ENCODE measurements at places on chromosomes 13 and 19.

DNA sequence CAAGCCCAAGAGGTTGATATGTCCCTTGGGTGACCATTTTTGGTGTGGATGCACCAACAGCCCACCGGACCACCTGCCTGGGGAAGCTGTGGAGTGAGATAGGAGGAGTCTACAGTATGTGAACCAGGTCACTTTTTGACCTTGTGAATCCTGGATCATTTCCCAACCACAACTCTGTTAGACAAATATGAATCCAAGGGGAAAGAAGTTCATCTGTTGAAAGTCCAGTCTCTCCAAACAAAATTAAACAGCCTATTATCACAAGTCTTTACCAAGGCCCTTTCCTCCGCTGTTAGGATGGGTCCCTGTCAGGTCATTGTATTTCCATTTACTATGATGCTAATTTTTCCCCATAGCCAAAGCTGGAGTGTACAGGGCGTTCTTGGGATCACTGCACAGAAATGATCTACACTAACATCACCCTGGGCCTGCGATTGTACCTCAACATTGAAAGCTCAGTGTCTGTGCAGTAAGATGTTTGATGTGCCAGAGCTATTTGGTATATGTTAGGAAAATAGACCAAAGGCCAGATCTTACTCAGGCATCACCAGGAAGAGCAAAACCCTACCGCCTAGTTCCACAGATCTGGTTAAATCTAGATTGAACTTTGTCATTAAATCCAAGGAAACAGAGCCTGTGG is 117.1 kb downstream of the STARD13 start:
- no peak for DNase-seq

GRCh38 chr19:8396563-8397203 is 6.5 kb downstream of the RAB11B start:
- peak; percentile 83 for DNase-seq

- DNase-seq, result peak; percentile 44
These were observed 8.9 kb downstream of the OCEL1 start for GRCh38 chr19:17234911-17235299.

DNA sequence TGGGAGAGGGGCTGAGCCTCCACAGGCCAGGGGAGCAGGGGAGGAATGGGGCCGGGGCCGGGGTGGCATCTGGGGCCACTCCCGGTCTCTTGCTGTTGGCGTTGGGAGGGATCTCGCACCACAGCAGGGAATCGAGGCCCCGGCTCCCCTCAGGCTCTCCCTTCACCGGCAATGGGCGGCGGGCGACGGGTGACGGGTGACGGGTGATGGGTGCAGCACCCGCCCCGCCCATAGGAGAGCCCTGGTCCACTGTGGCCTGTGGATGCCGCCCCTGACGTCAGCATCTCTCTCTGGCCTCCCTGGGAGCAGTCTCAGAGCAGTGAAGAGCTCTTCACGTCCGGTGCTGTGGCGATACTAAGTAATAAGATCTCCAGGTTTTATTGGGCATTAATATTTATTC is 133.6 kb downstream of the KDM4B start:
- no peak for DNase-seq

GRCh38 chr19:5485286-5485636 is 30.0 kb downstream of the ZNRF4 start:
- no peak for DNase-seq

DNA sequence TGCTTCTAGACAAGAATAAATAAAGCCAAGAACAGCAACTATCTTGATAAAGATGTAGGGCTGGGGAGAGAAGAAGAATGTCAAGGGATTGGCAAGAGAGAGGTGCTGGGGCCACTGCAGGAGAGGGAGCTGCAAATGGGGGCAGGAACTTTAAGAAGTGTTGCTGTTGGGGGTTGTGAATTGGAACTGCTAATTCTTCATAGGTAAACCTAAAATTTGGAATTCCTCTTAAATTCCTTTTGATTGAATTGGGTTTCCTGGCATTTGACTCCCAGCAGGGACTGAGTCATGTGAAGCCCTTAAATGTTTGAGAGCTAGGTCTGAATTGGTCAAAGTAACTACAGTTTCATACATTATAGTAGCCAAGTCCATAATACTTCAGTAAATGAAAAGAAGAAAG is 305.6 kb upstream of the TMTC4 start:
- DNase-seq, result no peak

DNA sequence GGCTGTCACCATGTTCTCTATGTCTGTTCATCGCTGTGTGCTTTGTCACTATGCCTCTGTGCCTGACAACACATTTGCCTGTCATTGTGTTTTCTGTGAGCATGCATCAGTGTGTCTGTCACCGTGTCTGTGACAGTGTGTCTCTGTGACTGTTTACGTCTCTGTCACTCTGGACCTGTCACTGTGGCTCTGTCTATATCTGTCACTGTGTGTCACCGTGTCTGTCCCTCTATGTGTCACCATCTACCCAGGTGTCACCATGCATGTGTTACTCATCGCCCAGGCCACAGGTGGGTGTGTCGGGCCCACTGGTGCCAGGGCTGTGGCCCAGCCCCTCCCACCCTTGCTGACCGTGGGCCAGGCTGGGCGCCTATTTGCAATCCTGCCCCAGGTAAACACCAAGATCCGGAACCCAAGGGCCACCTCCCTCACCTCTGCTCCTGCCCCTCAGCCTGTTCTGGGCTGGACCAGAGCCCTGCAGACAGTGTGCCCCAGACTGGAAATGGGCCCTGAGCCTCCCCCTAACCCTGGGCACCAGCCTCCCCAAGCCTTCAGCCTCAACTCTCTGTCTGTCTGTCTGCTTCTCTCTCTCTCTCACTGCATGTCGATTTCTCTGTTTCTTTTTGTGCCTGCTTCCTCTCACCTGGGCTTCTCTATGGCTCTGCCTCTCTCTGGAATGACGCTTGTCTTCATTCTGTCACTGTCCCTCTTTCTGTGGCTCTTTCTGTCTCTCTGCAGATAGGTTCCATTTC is 7.7 kb downstream of the IRF2BP1 start:
- DNase-seq, result no peak

GRCh38 chr19:19777692-19778091 is 43.9 kb downstream of the ZNF506 start:
- DNase-seq, result no peak

DNA sequence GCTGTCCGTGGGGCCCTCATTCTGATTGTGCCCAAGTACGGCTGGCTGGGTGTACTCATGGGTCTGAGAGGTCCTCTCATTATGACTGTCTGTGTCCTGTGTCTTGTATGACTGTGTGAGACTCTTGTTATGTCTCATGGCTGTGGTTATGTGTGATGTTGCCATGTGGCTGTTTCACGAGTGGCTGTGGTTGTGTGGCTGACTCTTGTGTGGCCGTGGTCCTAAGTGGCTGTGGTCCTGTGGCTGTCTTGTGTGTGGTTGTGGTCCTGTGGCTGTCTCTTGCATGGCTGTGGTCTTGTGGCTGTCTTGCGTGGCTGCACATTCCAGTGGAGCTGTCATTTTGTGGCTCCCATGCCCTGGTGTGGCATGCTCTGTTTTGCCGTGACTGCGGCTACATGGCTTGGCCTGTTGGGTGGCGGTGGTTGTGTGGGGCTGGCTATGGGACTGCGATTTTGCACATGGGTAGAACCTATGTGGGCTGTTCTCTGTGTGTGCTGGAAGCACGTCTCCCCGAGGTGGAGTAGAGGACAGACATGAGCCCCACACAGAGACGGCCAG is 2.5 kb downstream of the LYL1 start:
- DNase-seq, result peak; percentile 81

DNA sequence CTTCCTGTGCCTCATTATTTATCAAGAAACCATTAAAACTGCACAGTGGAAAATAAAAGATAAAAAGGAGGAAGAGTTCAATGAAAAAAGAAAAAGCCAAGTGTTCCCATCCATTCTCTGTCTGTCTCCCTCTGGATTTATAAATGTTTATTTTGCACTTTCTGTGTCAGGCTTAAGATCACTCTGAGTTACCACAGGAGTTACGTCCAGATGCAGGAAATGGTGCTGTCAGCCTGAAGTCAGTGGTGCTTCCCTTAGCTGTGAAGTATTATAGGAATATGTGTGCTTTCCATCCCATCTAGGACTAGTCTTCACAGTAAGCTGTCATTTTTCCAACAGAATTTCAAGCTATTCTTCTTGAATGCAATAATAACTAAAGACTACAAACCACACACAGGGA is 420.2 kb downstream of the KCTD12 start:
- no peak for DNase-seq

DNA sequence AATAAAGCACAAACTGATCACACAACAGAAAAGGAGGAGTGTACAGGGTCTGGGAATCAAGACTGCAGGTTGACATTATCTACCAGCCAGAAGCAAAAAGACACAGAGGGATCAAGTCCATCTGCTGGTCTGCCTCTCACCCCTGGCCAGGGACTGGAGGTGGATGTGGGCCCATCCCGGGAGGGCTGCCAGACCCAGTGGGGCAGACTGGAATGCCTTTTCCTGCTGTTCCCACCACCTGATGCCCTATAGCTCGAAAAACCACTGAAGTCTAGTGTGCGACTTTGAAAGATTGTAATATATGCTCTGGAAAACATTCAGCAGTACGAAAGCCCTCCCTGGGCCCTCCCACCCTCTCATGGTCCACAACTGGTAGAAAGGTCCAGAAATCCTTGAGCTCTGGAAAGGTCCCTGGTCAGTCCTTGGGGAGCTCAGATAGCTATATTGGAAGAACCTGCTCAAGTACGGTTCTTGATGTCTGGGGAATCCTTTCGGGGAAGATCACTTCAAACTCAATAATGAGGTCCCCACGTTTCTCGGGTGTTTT is 2.6 kb downstream of the DNAJB1 start:
- no peak for DNase-seq

- DNase-seq, result no peak
These were observed 109.0 kb upstream of the SOX1 start for GRCh38 chr13:111957913-111958450.

DNA sequence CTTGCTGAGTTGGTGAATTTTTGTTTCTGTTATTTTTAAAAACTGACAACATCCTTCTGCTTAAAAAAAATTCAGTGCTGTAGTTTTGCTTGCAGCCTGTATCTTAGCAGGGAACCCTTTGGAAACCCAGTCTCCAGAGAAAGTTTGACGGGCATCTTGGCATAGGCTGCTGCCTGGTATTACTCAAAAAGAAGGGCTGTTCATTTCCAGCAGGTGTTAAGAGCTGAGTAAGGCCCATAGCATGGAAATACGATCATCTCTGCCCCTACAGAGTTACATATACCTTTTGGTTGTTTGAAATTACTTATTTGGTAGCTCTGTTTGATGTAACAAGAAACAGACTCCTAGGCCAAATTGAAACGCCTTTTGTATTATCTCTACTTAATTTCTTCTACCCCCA is 41.5 kb downstream of the URI1 start:
- DNase-seq, result no peak

- DNase-seq, result peak; percentile 91
These were observed 7.3 kb downstream of the MRPL4 start for GRCh38 chr19:10259162-10259905.

- DNase-seq, result no peak
These were observed 102.6 kb downstream of the LRCH1 start for GRCh38 chr13:46655377-46656180.

DNA sequence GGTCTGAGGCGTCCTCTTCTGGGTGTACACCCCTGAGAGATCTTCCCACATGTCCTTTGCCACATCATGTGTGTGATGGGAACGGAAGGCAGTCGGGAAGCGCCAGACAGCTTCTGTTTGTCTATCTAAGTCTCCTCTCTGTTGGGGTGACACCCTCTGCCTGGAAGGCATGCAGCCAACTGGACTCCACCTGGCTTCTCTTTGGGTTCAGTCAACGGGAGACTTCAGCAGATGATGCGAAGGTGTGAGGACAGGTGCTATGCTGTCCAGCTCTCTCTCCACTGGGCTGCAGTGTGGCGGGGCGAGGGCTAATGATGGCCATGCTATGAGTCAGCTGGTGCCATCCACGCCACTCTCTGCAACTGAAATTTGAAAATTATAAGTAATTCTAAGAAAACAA is 14.3 kb upstream of the SBK3 start:
- DNase-seq, result no peak

- no peak for DNase-seq
These were observed 2.5 kb upstream of the ITM2B start for GRCh38 chr13:48230541-48230940.

GRCh38 chr13:106560821-106561220 is 7.1 kb downstream of the ARGLU1 start:
- DNase-seq, result no peak

DNA sequence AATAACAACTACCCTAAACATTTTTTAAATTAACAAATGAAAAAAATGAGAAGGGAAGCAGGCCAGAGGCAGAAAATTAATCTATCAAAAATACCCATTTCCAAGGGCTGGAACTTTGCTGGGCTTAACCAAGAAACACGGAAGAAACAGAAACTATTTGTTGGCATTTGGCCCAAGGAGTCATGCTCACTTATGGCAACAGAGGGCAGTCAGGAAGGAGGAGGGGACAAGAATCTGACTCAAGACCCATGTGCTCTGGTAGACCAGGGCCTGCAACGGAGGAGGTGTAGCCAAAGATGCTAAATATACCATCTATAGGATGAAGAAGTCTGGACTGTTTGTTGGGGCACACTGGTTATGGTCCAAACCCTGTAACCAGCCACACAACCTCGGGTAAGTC is 496.7 kb downstream of the COG6 start:
- DNase-seq, result no peak

GRCh38 chr19:51123381-51123800 is 1.3 kb upstream of the SIGLEC9 start:
- DNase-seq, result peak; percentile 60

DNA sequence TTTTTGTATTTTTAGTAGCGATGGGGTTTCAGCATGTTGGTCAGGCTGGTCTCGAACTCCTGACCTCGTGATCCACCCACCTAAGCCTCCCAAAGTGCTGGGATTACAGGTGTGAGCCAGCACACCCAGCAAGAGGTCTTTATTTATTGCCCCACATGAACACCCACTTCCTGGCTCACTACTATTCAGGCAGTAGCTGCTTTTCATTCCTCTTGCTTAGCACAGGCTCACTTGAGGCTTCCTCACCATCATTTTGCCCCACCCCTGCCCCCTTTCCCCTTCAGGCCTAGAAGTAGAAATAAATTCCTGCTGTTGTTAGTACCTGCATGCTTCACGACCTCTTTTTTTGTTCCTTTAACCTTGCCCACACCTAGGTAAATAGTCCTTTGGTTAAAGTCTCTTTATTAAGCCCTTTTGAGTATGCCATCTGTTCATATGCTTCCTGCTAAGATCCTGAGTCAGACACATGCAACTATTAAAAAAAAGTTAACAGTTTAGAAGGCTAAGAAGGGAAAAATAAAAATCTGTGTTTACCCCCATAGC is 33.5 kb upstream of the ITM2B start:
- no peak for DNase-seq

DNA sequence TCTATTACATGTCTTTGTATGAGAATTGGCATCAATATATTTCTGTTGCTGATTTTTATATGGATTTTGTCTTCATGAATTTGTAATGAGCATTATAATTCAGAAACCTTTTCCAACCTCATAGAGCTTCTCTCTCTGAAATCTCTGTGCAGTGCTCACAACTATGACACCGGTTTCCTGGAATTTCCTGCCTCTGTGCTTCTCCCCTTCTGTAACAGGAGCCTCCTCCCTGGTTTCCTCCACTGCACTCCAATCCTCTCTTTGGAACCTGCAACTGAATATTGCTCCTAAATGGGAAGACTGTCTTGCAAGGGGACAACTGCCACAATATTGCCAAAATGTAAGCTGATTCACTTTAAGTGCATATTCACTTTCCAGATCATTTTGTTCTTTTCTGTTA is 1147.9 kb downstream of the UQCRFS1 start:
- DNase-seq, result no peak

- no peak for DNase-seq
These were observed 863 bp downstream of the ZNF581 start for GRCh38 chr19:55644191-55644833.

GRCh38 chr13:37539976-37540605 is 58.5 kb downstream of the POSTN start:
- no peak for DNase-seq

- no peak for DNase-seq
These were observed 28.8 kb upstream of the SEMA6B start for GRCh38 chr19:4588291-4588761.

All from CD4-positive, alpha-beta T cell treated with Interleukin-1 beta for 1 hour (primary cell).